ENCODE measurements at places on chromosomes 4 and X. TPM values are rescaled to one million over a fixed set of nuclear protein-coding genes. Genes with fewer than 3 reads are reported as not detected.

BTK gene
- total RNA-seq, result 3.0 TPM

MTTP gene
- 0.69 TPM for total RNA-seq

SH3D19 gene
- 75.5 TPM for total RNA-seq

DMP1 gene
- total RNA-seq, result not detected

ARR3 gene
- not detected for total RNA-seq

MAGEE2 gene
- total RNA-seq, result 0.10 TPM

RTL5 gene
- 1.2 TPM for total RNA-seq

ADH1B gene
- total RNA-seq, result 62.3 TPM

DNA sequence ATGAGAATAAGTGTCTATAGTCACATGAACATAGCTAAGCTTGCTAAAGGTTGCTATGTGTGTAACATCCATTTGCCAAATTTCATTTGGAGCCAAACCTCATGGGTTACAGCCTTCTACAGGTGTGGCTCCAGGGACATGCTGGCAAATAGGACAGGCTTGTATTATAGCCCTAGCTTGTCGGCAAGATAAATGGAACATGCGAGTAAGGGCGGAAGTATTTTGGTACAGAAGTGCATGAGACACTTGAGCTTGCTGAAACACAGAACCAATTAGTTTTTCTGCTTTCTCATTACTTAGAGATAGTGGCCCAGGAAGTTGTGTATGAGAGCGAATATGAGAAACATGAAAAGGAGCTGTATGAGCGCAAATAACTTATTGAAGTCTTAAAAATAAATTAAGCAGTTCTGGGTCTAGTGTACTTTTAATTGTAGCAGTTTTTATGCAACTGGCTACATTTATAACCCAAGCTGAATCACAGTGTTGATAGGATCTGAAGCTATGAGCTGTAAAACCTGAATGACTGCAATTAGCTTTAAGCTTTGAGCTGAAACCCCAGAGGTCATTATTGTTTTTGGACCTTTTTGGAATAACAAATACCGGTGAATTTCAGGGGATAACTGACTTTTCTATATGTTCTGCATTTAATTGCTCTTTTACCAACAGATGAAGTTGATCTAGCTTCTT, 64.6 kb downstream of the KDM5C start:
- DNase-seq, result peak; percentile 27
- no peak overlapping the region for H3K4me3 ChIP-seq
- no peaks in the 10 kb centered on the region for H3K4me1 ChIP-seq
- H3K27ac ChIP-seq, result no peak overlapping the region

- H3K4me3 ChIP-seq, result no peak overlapping the region
- H3K27ac ChIP-seq, result peak overlapping the region; percentile 93
- peak; percentile 68 for DNase-seq
- H3K4me1 ChIP-seq, result peaks cover 4% of the 10 kb centered on the region
- H3K27me3 ChIP-seq, result no peaks in the 10 kb centered on the region
Observed at GRCh38 chr4:183438458-183439113, 5.8 kb upstream of the CDKN2AIP start.

DNA sequence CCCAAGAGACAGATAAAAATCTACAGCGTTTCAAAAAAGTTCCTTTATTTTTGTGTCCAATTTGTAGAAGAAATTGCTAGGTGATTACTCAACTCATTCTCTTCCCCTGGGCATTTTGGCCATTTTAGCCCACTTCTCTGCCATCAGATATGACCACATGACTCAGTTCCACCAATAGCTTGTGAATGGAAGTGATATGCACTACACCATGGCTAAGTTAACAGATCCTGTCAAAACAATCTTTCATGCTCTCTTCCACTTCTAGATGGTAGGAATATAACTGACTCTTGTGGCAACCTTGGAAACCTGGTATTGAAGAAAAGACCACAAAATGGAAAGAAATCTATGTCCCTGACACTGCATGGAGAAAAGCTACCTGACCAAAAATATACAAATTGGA, 26.2 kb upstream of the FREM3 start:
- H3K27me3 ChIP-seq, result no peaks in the 10 kb centered on the region
- no peaks in the 10 kb centered on the region for H3K4me1 ChIP-seq
- no peak for DNase-seq
- no peaks in the 10 kb centered on the region for H3K36me3 ChIP-seq
- H3K4me3 ChIP-seq, result no peak overlapping the region

- no peak overlapping the region for H3K27ac ChIP-seq
- H3K27me3 ChIP-seq, result no peaks in the 10 kb centered on the region
- no peak for DNase-seq
- H3K36me3 ChIP-seq, result no peaks in the 10 kb centered on the region
- H3K4me3 ChIP-seq, result no peak overlapping the region
Observed at GRCh38 chr4:115790812-115791211, 677.4 kb upstream of the NDST4 start.

GRCh38 chr4:111136438-111136837, 513.6 kb upstream of the PITX2 start:
- H3K27ac ChIP-seq, result no peak overlapping the region
- no peaks in the 10 kb centered on the region for H3K27me3 ChIP-seq
- H3K4me1 ChIP-seq, result no peaks in the 10 kb centered on the region
- no peak overlapping the region for H3K4me3 ChIP-seq
- no peak for DNase-seq
- no peaks in the 10 kb centered on the region for H3K36me3 ChIP-seq

DNA sequence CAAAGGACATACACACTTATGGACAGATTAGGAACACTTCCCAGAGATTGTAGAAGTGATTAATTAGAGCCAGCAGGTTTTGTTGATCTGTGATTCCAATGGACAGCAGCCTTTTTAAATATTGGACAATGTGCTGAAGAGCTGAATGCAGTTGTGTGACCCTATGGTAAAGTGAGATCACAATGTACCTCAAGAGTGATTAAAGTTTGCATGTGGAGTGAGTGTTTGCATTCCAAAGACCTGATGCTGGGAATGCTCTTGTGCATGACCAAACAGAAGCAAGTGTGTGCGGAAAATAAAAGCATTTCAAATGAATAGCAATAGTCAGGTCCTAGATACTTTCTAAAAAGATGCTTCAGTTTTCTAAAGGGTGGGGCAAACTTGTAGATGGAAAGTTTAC, 154.1 kb downstream of the BANK1 start:
- no peaks in the 10 kb centered on the region for H3K36me3 ChIP-seq
- H3K4me3 ChIP-seq, result no peak overlapping the region
- DNase-seq, result no peak
- H3K4me1 ChIP-seq, result no peaks in the 10 kb centered on the region

- no peaks in the 10 kb centered on the region for H3K27me3 ChIP-seq
- no peak overlapping the region for H3K4me3 ChIP-seq
- DNase-seq, result no peak
Observed at GRCh38 chrX:6371353-6371752, 142.7 kb upstream of the NLGN4X start.

DNA sequence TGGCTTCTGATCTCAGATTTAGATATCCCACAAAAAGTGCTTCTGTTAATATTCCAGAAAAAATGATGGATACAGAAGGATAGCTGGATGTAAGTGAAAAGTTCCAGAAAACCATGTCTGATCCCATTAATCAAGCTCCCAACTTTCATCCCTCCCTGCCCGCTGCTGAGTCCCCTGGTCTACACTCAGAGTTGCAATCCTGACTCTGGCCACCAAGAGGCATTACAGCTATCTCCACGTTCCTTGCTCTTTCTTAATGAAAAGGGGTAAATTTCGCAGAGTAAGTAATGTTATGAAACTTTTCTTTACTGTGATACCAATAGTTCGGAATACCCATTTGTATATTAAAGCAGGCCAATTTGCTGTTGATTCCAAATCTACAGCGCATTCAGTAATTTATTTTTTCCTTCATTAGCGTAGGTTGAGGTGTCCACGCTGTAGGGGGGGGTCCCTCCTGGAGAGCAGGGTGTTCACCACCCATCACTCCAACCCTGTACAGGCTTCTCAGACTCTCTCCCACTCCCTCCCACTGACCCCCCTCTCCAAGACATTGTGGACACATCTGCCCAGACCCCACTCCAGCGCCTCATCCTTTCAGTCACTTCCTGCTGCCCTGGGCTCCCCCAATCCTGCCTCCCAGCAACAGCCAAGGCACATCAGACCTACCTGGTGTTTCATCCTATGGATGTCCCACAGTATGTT, 55.1 kb downstream of the RAB40A start:
- no peak for DNase-seq
- H3K4me1 ChIP-seq, result no peaks in the 10 kb centered on the region
- no peaks in the 10 kb centered on the region for H3K36me3 ChIP-seq

GRCh38 chr4:188025476-188025875, 29.9 kb downstream of the ZFP42 start:
- no peak overlapping the region for H3K27ac ChIP-seq
- no peak for DNase-seq
- no peaks in the 10 kb centered on the region for H3K36me3 ChIP-seq
- no peaks in the 10 kb centered on the region for H3K4me1 ChIP-seq
- H3K27me3 ChIP-seq, result no peaks in the 10 kb centered on the region

DNA sequence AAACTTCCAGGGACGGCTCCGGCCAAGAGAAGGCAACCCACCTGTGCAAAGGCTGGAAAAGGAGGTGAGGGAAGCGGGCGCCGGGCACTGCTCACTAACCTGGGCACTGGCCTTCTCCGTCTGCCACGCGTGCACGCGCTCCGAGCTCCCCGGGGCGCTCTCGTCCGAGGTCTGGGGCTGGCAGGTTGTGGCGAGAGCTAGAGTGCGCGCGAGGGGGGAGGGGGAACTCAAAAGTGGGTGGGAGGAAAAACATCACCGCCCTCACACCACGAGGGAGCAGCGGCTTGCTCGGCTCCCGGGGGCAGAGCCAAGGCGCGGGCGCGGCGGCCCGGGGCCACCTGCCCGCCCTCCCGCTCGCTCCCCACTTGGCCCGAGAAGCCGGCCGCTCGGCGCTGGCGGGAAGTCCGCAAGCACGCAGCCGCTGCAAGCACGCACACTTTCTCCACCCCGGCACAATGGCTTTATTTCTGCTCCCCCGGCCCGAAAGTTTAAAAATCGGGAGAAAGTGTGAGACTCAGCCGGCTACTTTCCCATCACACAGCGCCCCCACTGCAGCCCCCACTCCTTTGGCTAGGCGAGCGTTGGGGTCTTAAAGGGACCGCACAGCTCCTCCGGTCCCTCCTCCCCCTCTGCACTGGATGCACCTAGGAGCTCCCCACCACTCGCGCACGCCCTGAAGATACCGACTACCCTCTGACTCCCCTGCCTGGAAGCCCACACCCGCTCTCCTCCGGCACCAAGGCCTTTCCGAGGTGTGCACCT, at the start of gene CHRDL1:
Gene CHRDL1, minus strand, starts transcription at position 173 of the 762 bp plus-strand sequence. CDS start 3,636 bp downstream, outside the sequence.
- DNase-seq, result peak; percentile 36
- H3K27ac ChIP-seq, result no peak within 1 kb of the TSS
- H3K4me1 ChIP-seq, result no peaks in the 10 kb centered on the region
- peak within 1 kb of the TSS; percentile 7 for H3K4me3 ChIP-seq
- H3K27me3 ChIP-seq, result peaks cover 9% of the 10 kb centered on the region

DNA sequence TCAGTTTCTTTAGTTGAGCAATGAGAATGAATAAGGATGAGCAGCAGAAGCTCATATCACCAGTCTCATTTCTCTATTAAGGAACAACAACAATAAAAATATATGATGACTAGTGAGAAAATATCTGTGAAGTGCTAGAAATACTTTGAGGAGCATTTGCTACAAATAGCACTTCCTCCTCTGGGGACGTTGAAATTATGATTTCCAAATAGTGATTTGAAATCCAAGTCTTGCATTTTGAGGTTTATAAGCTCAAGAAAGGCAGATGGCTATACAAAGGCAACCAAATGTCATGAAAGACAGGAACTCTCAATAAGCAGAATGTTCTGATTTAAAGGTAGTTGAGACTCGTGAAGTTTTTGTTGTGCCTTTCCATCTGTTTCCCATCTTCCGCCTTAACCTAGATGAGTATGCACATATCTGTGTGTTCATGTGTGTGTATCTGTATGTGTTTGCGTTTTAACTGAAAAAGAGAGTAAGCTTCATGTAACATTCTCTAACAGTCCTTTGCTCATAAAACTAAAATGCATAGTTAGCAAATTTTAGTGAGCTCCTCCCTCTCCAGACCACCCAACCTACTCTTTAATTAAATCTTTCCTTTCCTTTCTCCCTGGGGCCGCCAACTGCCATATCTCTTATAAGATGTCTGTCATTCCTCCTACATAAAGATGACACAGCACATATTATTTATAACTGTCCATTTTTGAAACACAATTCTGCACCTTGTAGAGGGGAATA, 222.6 kb upstream of the RASGEF1B start:
- no peak overlapping the region for H3K27ac ChIP-seq
- H3K4me1 ChIP-seq, result no peaks in the 10 kb centered on the region
- no peak overlapping the region for H3K4me3 ChIP-seq
- no peak for DNase-seq

DNA sequence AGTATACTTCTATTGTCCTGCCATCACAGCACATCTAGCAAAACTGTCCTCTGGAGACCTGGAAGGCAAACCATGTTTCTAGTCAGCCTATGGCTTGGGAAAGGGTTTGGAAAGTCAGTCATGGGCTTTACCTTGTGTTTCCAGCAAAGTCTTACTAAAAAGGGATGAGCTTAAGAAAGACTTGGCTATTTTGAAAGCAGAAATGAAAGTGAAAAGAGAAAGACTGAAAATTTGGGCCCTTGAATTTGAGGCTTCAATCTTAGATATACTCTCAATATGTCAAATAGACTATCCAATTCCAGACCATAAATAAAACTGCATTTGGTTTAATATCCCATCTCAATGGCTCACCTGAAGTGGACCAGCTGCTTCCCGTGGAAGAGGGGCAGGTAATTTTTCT, 127.9 kb downstream of the ZNF330 start:
- no peaks in the 10 kb centered on the region for H3K4me1 ChIP-seq
- H3K27ac ChIP-seq, result no peak overlapping the region
- H3K27me3 ChIP-seq, result no peaks in the 10 kb centered on the region
- DNase-seq, result no peak

- H3K4me1 ChIP-seq, result no peaks in the 10 kb centered on the region
- H3K36me3 ChIP-seq, result no peaks in the 10 kb centered on the region
- H3K4me3 ChIP-seq, result no peak overlapping the region
- DNase-seq, result no peak
Observed at GRCh38 chr4:77500801-77501200, 104.8 kb upstream of the CXCL13 start.

DNA sequence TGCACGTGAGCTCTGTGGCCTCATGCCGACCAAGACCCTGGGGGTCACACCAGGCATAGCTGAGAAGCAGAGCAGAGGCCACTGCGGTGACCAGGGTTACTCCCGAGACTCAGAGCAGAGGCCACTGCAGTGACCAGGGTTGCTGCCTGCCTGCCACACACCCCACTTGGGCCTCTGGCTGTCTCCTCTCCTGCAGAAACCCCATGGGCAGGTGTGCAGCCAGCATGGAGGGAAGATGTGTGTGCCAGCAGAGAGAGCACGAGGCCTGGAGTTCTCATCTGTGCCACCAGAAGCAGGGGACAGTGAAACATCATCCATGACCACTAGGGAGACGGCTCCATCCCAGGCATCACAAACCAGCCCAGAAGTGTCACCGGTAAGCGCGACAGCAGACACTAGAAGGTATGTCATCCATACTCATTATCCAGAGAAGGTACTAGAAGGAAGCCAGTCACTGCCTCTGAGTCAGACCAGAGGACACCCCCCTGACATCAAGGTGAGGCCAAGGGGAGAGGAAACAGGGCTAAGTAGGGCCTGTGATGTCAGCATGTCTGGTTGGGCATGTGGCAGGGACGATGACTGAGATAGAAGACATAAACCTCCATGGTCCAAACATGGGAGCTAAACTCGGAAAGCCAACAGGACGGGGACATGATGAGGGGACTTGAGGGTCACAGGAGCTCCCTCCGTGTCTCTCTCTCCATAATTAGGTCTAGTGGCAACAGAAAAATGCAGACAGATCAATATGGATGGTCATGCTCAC, 24.2 kb upstream of the SPON2 start:
- H3K27me3 ChIP-seq, result no peaks in the 10 kb centered on the region
- no peak for DNase-seq

GRCh38 chr4:109959195-109959594, 46.5 kb downstream of the EGF start:
- no peaks in the 10 kb centered on the region for H3K36me3 ChIP-seq
- H3K27me3 ChIP-seq, result no peaks in the 10 kb centered on the region
- no peak for DNase-seq
- H3K27ac ChIP-seq, result no peak overlapping the region
- no peaks in the 10 kb centered on the region for H3K4me1 ChIP-seq

Data from colonic mucosa (tissue), 4 donors.